Stimulated activated CD8-positive, alpha-beta memory T cell treated with anti-CD3 and anti-CD28 coated beads, Interleukin-2, amount 100 ng/mL, for 48 hours (primary cell): ENCODE measurements at places on chromosomes 12 and 14.

- DNase-seq: no peak
Measured at GRCh38 chr14:54893151-54893760, 9.4 kb downstream of the GCH1 start.

DNA sequence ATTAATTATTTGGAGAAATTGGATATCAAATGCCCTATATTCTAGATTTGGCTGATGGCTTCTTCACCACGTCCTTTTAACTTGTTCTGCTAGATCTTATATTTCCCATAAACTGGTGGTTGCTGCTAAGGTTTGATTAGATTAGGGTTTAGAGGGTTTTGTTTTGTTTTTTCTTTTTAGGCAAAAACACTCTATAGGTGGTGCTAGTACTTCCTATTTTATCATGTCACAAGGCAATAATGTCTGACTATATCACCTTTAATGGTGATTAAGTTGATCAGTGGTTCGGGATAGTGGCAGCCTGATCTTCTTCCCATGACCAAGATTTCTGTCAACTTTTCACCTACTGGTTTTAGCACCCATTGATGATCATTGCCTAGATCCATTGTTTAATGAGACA lies 455.1 kb downstream of the RAD51B start:
- DNase-seq: no peak

DNA sequence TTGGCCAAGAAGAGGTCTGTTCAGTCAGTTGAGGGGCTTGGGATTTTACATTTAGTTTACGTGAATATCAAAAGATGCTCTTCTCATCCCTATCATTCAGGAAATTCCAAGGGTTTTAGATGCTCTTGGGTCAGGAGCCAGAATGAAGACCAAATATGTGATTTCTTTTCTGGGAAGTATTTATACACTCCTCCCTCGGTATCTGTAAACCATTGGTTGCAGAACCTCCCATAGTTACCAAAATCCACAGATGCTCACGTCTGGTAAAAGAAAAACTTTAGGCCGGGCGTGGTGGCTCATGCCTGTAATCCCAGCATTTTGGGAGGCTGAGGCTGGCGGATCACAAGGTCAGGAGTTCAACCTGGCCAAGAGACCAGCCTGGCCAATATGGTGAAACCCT lies 75.9 kb downstream of the TNFAIP2 start:
- DNase-seq: no peak

- DNase-seq: no peak
Measured at GRCh38 chr14:78202163-78202562, 32.0 kb downstream of the NRXN3 start.

GRCh38 chr12:94656556-94656955 lies 6.2 kb upstream of the TMCC3 start:
- no peak for DNase-seq

DNA sequence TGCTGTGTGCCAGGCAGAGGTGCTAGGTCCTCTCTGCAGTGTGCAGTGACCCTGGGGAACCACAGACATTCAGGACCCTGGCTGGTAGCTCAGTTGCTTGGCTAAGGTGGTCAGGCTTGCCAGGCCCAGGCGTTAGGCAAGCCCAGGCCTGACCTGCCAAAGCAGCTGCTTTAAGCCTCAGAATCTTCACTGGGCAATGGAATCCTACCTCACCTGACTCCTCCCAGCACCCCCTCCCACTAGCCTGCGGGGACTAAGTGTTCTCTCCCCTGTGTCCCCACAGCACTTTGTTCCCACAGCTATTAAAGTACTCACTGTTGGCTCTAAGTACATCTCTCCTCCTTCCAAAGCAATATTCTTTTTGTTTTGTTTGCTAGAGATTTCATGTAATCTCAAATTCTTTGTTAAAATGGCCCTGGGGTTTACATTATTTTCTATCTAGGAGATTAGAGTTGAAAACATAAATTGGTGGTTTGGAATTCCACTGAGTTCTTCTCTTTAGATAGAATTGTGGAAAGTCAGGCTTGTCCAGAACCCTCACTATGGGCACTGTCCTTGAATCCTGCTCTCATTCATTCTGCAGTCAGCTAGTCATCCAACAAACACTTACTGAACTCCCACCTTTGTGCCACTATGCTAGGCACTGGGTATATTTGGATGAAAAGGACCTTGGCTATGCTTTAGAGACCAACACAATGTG lies 44.4 kb downstream of the DGLUCY start:
- no peak for DNase-seq

GRCh38 chr12:103799504-103799856 lies 41.6 kb downstream of the NT5DC3 start:
- DNase-seq: no peak

DNA sequence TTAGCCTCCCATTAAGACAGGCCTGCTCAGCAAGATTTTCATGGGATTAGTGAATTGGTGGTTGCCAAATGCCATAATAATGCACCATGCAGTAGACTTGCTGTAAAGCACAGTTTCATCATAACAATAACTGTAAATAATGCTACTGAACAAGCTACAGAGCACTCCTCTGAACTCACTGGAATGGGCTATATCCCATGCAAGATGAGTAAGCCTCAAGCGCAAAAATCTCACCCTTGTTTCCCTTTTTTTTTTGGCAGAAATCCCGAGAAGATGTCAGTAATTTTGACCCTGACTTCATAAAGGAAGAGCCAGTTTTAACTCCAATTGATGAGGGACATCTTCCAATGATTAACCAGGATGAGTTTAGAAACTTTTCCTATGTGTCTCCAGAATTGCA lies 145.9 kb upstream of the HIF1A start:
- DNase-seq: no peak

GRCh38 chr14:101591582-101591981 lies 30.3 kb downstream of the DIO3 start:
- no peak for DNase-seq
